ENCODE measurements at places on chromosomes 2 and 18.

DNA sequence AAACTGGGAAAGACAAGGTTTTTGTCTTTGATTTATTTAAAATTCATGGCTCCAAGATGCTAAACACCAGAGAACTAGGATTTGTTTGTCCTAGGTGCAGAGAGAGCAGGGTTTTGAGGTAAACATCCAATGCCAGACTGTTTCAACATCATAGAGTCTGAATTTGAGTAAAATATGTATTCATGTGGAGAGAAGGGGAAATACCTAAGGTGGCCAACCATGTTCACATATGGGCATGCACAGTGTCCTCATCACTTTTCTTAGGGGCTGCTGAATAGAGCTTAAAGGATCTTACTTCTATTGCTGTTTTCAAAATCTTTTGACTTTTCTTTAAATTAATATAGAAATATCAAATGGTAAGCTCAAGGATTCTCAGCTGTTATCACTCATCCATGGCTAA is 287.0 kb upstream of the CCDC68 start:
- no peak for DNase-seq

DNA sequence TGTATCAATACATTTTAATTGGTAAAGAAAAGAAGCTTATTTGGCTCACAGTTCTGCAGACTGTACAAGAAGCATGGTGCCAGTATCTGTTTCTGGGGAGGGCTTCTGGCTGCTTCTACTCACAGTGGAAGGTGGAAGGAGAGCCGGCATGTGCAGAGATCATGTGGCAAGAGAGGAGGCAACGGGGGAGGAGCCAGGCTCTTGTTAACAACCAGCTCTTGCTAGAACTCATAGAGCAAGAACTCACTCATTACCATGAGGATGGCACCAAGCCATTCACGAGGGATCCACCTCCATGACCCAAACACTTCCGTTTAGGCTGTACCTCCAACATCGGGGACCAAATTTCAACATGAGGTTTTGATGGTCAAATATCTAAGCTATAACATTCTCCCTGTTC is 7.5 kb downstream of the PARD6G start:
- no peak for DNase-seq

DNA sequence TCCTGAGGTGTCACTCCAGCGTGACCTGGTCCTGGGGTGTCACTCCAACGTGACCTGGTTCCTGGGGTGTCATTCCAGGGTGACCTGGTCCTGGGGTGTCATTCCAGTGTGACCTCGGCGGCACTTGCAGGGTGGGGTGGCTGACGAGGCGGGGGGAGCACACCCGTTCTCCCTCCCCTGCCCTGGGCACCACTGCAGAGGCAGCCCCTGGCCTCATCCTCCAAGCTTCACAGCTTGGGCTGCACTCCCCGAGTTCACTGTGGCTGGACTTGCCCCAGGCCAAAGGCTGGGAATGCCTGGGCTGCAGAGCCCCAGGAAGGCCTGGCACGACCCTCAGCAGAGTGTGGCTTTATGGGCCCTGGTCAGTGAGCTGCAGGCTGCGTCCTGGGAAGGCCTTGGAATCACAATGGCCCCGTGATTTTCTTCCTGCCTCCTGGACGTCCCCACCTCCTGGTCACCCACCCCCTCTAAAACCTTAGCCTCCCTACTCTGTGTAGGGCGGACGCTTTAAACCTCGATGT is 88.3 kb downstream of the NFATC1 start:
- DNase-seq, result no peak

DNA sequence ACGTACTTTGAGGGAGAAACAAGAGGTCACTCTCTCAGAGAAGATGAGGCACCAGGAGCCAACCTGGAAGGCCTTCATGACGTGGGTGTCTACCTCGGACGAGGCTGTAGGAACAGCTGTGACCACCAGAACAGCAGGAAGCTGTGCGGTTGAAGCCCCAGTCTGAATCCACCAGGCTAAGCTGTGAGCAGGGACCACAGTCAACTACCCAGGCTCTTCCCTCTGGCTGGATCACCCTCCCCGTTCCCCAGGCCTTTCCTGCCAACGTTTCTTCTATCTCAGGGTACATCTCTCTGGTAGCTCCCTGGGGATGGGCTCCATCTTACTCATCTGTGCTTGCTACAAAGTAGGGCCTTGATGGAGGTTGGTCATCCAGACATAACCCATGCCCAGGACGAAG is 36.8 kb upstream of the CYP27C1 start:
- peak; percentile 8 for DNase-seq

- no peak for DNase-seq
Measured at GRCh38 chr2:9693646-9694045, 62.8 kb upstream of the YWHAQ start.

All from NCI-H82 (cell line).